ENCODE measurements at places on chromosomes 7 and 10.

GRCh38 chr7:142714375-142714774 lies 34.9 kb upstream of the PRSS1 start:
- no peak for ATAC-seq

- no peak for ATAC-seq
Measured at GRCh38 chr7:154776350-154776749, 226.6 kb downstream of the PAXIP1 start.

DNA sequence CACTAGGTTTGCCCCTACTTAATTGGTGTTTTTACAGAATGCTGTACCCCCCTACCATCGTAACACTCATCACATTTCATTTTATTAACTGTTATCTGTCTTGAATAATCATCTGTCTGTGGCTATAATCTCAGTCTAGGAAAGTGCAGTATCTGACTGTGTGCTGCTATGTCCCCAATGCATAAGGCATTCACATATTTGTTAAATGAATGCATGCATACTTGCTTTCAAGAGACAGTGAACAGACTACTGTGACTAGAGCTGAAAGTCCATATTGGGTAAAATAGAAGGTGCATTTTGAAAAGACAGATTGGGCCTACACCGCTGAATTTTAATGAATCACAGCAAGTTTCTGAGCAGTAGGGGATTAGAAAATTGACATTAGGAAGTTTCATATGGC lies 112.3 kb downstream of the ARHGAP12 start:
- ATAC-seq: no peak

DNA sequence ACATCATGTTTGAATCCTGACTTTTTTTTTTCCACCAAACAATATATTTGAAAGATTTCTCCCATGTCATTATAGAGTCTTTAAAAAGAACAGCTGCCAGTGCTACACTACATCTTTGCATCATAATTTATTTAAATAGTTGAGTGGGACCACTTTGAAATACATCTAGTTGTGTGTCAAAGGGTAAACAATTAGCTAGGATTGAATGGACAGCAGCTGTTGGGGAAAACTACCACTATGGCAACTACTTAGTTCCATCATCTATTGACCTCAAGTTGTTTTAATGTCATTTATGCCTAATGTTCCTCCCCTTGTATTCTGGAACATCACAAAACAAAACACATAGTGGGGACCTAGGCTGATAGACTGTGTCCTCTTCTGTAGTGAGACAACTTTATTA lies 985.1 kb downstream of the SORCS1 start:
- ATAC-seq: no peak

DNA sequence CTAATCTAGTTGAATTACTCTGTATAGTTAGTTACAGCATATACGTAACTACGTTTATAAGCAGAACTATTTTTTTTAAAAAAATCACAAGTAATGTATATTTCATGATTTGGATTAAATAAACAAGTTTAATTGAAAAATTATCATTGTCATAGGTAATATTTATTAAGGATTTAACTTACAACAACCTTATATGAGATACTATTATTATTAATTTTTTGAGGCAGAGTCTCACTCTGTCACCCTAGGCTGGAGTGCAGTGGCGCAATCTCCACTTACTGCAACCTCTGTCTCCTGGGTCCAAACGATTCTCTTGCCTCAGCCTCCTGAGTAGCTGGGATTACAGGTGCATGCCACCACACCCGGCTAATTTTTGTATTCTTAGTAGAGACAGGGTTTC lies 4.1 kb upstream of the CUL1 start:
- no peak for ATAC-seq

GRCh38 chr7:154287356-154287755 lies 235.2 kb downstream of the DPP6 start:
- no peak for ATAC-seq

Measured in activated T-helper 17 cell treated with anti-CD3 and anti-CD28 coated beads, Interleukin-2, amount 50 U/mL, for 72 hours (primary cell).